ENCODE measurements at places on chromosomes 7 and 10. TPM values are rescaled to one million over a fixed set of nuclear protein-coding genes. Genes with fewer than 3 reads are reported as not detected.
A peak's percentile ranks its signal among the peaks of the same experiment; 100 is the strongest.

DNA sequence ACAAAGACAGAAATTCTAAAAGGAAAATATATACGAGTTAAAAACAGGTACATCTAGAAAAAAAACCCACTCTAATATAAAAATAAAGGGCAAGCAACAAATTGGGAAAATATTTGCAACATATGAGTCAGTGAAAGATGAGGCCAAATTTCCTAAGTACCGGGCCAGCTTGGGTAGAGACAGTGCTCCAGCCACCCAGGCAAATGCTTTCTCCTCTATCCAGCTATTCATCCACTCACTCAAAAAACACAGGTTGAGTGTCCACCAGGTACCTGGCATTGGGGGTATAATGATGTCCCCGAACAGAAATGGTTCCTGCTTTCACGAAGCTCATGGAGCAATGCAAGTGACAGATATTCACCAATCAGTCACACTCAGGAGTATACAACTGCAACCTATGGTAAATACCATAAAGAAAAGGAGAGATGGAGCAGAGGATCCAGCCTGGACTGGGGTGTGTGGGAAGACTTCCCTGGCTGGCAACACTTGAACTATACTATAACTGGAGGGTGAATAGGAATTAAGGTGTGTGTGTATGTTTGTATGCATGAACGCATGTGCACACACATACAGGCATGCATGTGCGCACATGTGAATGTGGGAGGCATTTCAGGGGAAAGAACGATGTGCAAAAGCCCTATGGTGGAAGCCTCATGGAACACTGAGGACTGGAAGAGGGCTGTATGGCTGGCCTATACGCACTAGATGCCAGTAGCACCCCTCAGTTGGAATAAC, 2.3 kb downstream of the ARHGAP22 start:
- H3K4me3 ChIP-seq, result no peak overlapping the region
- DNase-seq, result no peak
- H3K36me3 ChIP-seq, result no peaks in the 10 kb centered on the region
- no peak overlapping the region for H3K27ac ChIP-seq
- H3K27me3 ChIP-seq, result no peaks in the 10 kb centered on the region
- H3K4me1 ChIP-seq, result peaks cover 8% of the 10 kb centered on the region

The PANK1 gene
- total RNA-seq, result 18.3 TPM

DNA sequence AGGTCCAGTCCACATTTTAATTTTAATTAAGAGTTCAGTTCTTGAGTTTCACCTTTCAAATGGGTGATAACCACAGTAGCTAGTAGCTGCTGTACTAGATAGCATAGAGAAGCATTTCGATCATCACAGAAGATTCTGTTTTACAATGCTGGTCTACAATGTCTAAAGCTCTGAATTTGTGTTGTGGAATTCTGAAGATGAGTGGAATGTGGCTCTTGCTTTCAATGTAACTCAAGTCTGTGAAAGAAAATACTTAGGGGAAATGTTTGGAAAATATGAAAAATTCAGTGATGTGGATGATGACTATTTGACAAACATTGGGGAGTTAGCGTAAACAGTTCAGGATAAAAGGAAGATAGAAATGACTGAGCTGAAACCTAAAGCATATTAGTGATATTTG, 139.4 kb downstream of the GNAT3 start:
- H3K4me1 ChIP-seq, result no peaks in the 10 kb centered on the region
- no peak overlapping the region for H3K27ac ChIP-seq
- no peak for DNase-seq
- no peak overlapping the region for H3K4me3 ChIP-seq
- no peaks in the 10 kb centered on the region for H3K36me3 ChIP-seq
- H3K27me3 ChIP-seq, result no peaks in the 10 kb centered on the region

The EPDR1 gene
- 93.2 TPM for total RNA-seq

- DNase-seq, result peak; percentile 62
- no peak overlapping the region for H3K4me3 ChIP-seq
- H3K27me3 ChIP-seq, result no peaks in the 10 kb centered on the region
- peak overlapping the region; percentile 60 for H3K27ac ChIP-seq
- peaks cover 28% of the 10 kb centered on the region for H3K4me1 ChIP-seq
- H3K36me3 ChIP-seq, result no peaks in the 10 kb centered on the region
Measured at GRCh38 chr10:119222537-119222936, 15.2 kb downstream of the GRK5 start.

DNA sequence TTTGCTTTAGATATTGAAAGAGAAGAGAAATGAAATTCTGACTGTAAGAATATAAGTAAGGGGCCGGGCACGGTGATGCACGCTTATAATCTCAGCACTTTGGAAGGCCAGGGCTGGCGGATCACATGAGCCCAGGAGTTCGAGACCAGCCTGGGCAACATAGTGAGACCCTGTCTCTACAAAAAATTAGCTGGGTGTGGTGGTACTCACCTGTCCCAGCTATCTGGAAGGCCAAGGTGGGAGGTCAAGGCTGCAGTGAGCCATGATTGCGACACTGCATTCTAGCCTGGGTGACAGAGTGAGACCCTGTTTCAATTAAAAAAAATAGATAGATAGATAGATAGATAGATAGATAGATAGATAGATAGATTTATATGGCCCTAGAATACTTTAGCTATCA, 82.3 kb downstream of the BTRC start:
- no peak overlapping the region for H3K4me3 ChIP-seq
- H3K36me3 ChIP-seq, result peaks cover 3% of the 10 kb centered on the region
- no peaks in the 10 kb centered on the region for H3K4me1 ChIP-seq

DNA sequence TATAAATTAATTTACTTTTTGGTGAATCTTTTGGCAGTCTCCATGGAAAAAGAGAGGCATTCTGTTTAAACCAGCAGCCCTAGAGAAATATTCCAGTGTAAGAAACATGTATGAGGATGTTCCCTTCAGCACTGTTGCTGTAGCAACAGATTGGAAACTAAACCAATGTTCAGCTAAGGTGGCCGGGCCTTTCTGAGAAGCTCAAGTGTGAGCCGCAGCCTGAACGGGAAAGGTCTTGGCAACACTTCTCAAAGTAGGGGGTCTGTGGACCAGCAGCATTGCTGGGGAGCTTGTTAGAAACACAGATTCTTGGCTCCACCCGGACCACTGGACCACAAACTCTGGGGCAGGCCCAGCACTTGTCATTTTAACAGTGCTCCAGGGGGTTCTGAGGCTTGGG, 36.2 kb downstream of the RAMP3 start:
- H3K4me1 ChIP-seq, result peaks cover 6% of the 10 kb centered on the region
- H3K4me3 ChIP-seq, result no peak overlapping the region
- H3K27me3 ChIP-seq, result no peaks in the 10 kb centered on the region
- DNase-seq, result no peak
- no peak overlapping the region for H3K27ac ChIP-seq
- H3K36me3 ChIP-seq, result no peaks in the 10 kb centered on the region

The PTPRE gene
- 68.7 TPM for total RNA-seq

DNA sequence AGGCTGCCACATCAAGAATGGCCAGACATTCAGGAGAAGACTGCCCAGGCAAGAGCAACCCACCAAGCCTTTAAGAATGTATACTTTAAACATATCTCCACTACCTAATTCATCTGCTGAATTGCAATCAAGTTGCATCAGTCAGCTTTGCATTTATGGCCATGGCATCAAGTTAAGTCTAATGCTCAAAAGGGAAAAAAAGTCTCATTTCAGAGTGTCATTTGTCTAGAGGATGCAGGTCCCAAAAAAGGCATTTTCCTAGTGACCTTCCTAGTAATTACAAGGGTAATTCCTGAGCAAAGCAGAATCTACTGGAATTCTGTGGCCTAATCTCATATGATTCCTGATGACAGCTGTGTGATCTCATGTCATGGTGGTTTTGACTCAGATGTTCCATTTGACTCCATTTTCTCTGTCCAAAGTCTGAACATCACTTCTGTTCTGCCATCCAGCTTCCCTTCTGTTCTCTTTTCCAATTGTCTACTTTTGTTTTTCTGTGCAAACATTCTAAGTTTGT, 7.3 kb upstream of the CABCOCO1 start:
- no peak overlapping the region for H3K4me3 ChIP-seq
- no peak overlapping the region for H3K27ac ChIP-seq
- H3K4me1 ChIP-seq, result no peaks in the 10 kb centered on the region
- H3K27me3 ChIP-seq, result no peaks in the 10 kb centered on the region

- no peak overlapping the region for H3K4me3 ChIP-seq
- DNase-seq, result no peak
- H3K27ac ChIP-seq, result no peak overlapping the region
- H3K36me3 ChIP-seq, result no peaks in the 10 kb centered on the region
Measured at GRCh38 chr7:157577061-157577460, 240.3 kb downstream of the DNAJB6 start.

DNA sequence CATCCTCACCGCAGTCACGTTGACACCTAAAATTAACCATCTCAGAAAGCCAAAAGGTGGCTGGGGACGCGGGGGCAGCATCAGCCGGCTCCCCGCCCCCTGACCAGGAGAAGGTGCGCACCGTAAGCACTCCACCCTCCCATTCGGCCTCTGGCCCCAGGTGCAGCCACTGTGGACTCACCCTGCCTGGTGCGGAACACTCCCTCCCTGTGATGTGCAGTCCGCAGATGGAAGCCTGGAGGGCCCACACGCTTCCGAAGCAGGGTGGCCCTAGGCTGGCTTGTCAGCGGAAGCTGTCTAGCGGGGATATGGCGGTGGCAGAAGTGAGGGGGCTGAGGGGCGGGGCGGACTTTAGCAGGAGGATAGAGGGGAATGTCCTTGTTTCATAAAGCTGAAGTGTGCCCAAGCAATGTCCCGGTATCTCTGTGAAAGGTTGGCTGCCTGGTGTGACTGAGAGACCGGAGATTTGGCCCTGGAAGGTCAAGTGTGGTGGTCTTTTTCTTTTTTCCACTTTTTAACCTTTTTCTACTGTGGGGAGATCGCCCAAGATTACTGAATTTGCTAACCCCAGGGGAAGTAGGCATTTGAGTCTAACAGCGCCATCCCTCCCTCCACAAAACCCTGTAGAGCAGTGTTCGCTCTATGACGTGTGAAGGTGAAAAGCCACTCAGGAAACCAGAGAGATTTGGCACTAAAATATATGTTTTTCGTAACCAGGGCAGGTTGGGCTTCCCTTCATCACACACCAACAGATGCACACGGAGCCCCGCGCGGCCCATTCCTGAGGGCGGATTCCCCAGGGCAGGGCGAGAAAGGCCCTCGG, 74.7 kb downstream of the CXCL12 start:
- no peak overlapping the region for H3K4me3 ChIP-seq
- H3K27ac ChIP-seq, result no peak overlapping the region
- H3K4me1 ChIP-seq, result peaks cover 11% of the 10 kb centered on the region
- no peaks in the 10 kb centered on the region for H3K36me3 ChIP-seq
- DNase-seq, result no peak

DNA sequence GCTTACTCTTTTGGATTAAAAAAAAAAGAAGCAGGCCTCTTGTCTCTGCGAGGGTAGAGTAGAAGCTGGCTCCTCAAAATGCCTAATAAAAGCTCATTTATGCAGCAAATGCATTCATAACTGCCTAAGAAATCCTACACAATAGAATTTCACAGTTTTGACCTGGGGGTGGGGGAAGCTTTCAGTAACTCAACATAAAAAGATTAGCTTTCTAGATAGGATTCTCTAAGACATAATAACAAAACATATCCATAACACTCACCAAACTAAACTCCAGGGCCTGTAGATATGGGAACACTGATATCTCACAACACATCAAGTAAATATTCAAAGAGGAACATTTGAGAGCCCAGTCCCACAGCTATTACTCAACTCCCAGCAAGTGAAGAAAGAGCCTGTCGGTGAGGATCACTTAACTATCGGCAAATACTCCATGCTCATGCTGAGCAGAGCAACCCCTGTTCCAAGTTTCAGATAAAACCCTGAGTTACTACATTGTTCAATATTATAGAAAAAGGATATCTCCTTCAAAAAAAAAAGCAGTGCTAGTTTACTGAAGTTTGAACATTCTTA, 88.1 kb downstream of the COBL start:
- no peaks in the 10 kb centered on the region for H3K27me3 ChIP-seq
- H3K36me3 ChIP-seq, result no peaks in the 10 kb centered on the region
- peak; percentile 34 for DNase-seq
- no peak overlapping the region for H3K4me3 ChIP-seq
- H3K27ac ChIP-seq, result no peak overlapping the region

The SCART1 gene
- total RNA-seq, result 4.8 TPM

DNA sequence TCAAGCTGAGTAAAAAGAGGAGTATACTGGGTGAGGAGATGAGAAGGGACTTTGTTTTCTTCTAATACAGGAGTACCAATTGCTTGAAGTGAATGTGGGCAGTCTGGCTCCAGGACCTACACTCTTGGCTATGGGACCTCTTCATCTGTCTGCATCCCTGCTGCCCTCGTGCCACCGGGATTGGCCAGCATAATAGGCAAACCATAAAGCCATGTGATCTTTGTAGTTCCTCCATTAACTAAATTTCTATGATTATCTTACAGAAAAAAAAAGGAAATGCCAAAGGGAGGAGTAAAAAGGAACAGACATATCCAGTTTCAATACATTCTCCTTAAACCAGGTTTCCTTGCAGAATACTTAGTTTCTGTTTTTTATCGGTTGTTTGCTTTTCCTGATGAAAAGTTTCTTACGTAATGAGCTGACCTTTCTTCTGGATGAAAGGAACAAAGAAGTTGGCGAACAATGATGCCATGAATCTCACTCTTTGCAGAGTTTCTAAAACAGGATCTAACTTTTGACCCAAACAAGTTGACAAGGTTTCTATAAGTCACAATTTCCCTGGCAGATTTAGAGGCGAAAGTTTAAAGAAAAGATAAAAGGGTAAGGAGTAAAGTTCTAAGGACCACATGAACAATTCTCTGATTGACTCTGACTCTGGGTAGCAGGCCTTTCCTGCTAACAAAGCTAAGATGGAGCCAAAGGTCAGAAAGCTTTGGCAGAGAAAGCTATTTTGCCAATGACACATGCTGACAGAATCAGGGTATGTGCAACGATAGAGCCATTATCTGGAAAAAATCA, 54.1 kb downstream of the LAMB1 start:
- no peak for DNase-seq
- peaks cover 16% of the 10 kb centered on the region for H3K36me3 ChIP-seq
- peaks cover 4% of the 10 kb centered on the region for H3K4me1 ChIP-seq
- no peak overlapping the region for H3K4me3 ChIP-seq
- no peak overlapping the region for H3K27ac ChIP-seq

The HOXA11 gene
- not detected for total RNA-seq

GRCh38 chr7:81704595-81704994, 65.3 kb downstream of the HGF start:
- no peaks in the 10 kb centered on the region for H3K36me3 ChIP-seq
- H3K4me3 ChIP-seq, result no peak overlapping the region
- no peak for DNase-seq
- no peak overlapping the region for H3K27ac ChIP-seq
- H3K4me1 ChIP-seq, result peaks cover 51% of the 10 kb centered on the region

- no peak for DNase-seq
- no peak overlapping the region for H3K27ac ChIP-seq
- no peaks in the 10 kb centered on the region for H3K36me3 ChIP-seq
- no peaks in the 10 kb centered on the region for H3K4me1 ChIP-seq
- no peaks in the 10 kb centered on the region for H3K27me3 ChIP-seq
Measured at GRCh38 chr10:131062621-131063260, 248.8 kb downstream of the TCERG1L start.

DNA sequence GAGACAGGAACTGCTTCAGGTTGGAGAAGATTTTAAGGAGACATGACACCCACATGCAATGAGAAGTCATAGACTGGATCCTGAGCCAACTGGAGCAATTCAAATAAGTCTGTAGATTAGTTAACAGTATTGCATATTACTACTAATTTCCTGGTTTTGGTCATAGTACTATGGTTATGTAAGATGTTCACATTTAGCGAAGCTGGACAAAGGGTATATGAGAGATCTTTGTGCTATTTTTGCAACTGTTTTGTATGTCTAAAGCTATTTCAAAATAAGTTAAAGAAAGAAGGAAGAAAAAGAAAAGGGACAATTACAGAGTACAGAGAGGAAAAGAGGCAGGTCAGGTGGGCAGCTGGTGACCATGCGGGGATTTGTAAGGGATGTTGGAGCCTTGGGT, 116.5 kb upstream of the SVIL start:
- H3K27ac ChIP-seq, result no peak overlapping the region
- H3K27me3 ChIP-seq, result peaks cover 2% of the 10 kb centered on the region
- H3K4me1 ChIP-seq, result no peaks in the 10 kb centered on the region
- no peak for DNase-seq
